ENCODE measurements at places on chromosomes 3 and 15.
A peak's percentile ranks its signal among the peaks of the same experiment; 100 is the strongest.

GRCh38 chr3:188209740-188210139, 55.8 kb downstream of the LPP start:
- no peak for DNase-seq

DNA sequence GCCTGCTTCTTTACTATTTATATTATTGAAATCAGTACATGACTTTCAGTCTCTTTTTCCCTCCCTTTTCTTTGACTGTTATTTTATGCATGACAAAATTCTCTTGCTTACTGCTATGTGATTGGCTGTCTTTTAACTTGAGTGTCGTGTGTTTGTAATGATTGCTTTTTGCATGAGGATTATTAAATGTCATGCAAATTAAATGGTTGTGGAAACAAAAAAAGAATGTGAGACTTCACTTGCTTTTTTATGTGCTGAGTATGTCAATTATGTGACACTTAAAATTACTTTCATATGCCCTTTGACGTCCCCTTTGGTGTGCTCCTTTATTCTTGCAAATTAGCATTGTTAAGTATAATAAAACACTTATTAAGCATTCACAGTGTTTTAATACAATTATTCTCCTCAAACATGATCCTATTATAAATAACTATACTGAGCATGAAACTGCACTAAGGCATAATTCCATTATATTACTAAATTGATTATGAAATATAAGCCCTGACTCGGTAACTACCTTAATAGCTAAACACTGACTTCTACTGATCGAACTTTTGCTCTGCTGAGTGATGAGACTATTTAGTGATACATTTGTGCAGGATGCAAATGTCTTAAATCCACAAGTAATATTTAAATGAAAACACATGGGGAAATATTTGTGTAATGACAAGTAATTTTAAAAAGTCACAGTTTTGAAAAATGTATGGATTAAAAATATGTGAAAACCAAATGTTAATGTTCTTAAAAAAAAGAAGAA, 401.7 kb downstream of the NLGN1 start:
- no peak for DNase-seq

DNA sequence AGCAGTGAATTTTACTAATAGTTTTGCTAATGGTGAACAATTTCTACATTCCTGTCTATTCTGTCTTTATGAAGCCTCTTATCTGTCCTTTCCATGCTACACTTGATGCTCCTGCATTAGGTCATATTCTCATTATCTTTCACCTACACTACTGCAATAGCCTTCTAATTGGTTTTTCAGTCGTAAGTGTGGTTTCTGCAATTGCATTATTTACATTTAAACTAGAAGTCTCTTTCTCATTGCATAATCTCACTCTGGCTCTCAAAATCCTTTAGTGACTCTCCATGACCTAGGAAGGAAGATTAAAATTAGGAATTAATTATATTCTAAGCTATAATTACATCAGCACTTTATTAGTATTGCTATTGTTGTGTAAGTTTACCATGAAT, 686.5 kb downstream of the IGSF11 start:
- no peak for DNase-seq

GRCh38 chr3:53109190-53109589, 21.0 kb downstream of the RFT1 start:
- no peak for DNase-seq

- no peak for DNase-seq
Measured at GRCh38 chr15:83919319-83919830, 265.5 kb downstream of the ADAMTSL3 start.

DNA sequence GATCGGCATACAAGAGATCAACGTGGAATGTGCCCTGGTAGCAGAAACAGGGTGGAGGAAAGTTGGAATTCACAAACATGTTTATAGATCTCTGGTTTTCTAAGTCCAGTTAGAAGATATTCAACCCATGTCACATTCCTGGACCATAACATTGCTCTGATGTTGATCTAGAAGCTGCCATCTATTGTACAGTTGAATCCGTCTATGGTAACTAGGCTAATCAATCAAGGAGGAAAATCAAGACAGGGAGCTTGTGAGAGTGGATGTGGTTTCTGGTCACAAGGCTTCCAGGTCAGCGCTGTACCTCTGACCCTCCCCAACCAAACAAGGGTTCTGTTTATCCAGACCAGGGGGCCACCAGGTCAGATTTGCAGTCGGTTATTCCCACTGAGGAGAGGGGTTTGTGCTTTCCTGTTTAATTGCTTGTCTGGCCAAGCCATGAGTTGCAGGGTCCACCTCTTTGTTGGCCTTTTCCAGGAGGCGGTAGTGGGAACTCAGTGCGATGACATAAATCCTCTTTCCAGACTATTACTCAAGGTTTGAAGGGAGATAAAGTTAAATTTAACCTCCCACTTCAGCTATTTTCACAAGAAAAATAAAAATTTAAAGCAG, 130.3 kb downstream of the SLCO3A1 start:
- DNase-seq: no peak

GRCh38 chr3:31800436-31800835, 180.6 kb downstream of the OSBPL10 start:
- DNase-seq: no peak

GRCh38 chr3:100455841-100456550, 36.4 kb upstream of the TMEM45A start:
- DNase-seq: no peak

DNA sequence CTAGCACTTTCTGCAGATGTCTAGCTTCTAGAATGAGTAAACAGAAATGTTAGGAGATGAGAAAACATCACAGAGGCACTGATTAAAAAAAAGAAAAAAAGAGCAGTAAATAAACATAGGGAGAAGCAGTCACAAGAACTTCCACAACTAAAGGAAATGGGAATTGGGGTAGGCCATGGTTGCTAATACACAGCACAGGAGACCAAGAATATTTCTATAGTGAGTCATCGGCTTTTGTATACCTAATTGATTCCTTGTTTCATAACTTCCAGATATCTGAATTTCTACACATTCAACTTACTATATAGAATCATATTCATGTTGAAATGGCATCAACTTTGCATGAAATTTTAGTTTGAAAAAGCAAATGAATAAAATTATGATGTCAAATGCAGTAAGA, 47.3 kb upstream of the TCF12 start:
- peak; percentile 30 for DNase-seq

DNA sequence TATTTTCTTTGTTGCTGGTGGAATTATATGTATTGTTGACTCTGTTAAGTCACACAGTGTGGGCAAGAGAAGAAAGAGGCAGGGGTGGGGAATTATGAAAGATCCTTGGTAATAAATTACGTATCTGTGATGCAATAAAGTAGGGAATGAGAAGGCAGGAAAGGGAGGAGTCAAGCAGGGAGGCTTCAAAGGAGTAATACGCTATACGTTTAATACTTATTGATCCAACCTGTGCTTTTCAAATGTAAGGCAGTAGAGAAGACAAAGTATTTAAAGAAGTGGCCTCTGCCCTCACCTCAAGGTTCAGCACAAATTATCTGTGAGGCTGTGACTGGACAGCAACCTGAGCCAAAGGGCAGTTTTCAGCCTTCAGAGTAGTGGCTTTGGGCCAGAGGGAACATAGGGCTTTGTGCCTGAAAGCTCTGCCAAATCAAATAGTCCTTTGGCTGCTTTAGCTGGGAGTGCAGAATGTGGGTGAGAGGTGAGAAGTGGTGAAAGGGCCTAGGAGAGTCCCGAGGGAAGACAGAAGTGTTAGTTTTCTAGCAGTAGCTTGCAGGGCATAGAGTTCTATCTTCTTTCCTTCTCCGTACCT, 1.2 kb upstream of the PLIN1 start:
- DNase-seq: no peak

DNA sequence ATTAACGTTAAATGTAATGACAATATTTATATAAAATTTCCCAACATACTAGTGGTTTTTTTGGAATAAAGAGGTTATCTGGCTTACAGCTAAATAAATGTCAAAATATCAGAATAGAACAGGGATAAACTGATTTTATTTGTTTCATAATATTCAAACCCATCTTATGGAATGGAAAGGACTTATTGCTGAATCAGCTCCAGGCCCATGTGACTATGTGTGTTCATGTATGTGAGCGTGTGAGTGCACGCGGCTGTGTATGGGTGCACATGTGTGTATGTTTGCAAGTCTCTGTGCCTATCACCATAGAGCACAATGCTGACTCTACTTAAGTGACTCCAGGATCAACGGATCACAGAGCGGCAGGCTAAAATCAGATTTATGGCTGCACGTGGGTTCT, 392.3 kb upstream of the GRM7 start:
- no peak for DNase-seq

GRCh38 chr15:61835496-61836106, 224.6 kb downstream of the VPS13C start:
- peak; percentile 88 for DNase-seq

- no peak for DNase-seq
Measured at GRCh38 chr3:161171113-161171512, 50.0 kb upstream of the NMD3 start.

DNA sequence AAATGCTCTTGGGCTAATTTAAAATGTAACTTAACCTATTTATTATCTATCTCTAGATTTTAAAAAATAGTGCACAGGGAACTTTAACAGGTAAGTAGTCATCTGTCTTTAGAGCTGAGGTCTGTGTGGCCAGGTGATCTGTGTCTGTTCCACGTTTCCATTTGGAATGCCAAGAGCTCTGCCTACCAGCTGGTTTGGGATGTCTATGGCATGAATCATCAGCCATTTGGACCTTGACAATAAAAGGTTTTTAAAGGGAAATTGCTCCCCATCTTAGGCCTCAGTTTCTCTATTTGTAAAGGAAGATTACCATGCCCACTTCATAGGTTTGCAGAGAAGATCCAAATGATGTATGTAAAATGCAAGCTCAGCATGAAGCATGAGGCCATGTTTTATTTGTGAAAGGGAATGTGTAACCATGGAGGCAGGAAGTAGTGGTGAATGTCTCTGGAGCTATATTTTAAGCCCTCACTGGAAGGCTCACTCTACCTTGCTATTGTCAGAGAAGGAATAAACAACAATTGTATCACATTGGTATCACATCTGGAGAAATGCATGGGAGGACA, 548.1 kb upstream of the LMCD1 start:
- no peak for DNase-seq

DNA sequence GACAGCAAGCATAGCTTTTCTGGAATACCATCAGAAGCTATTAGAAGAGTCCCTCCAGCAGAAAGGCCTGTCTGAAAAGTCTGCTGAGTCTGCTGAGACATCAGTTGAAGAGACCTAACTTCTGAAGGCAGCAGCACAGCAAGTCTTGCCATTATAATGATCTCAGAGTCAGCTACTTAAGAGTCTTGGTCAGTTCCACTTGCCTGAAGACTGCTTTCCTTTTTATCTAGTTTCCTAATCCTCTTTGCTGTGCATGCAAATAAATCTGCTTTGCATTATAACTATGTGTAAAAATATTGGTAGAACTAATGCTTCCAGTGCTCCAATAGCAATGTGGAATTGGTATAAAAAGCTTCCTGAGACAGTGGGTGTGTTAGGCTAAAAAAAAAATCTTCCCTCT, 34.9 kb upstream of the CPOX start:
- DNase-seq: no peak

DNA sequence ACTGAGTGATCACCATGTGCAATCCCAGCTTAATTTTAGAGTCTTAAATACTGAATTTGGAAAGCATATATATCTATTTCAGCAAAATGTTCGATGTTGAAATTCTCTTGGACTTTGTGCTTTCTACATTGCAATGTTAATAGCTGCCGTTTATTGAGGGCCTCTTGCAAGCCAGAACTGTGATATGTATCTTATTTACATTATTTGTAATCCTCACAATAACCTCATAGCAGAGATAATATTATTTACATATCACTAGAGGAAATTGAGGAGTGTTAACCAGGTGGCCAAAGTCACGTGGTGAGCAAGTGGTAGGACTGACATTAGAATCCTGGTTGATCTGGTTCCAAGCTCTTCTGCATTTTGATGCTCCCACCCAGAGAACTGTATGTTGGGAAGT, 254.1 kb downstream of the SLC9A9 start:
- no peak for DNase-seq

DNA sequence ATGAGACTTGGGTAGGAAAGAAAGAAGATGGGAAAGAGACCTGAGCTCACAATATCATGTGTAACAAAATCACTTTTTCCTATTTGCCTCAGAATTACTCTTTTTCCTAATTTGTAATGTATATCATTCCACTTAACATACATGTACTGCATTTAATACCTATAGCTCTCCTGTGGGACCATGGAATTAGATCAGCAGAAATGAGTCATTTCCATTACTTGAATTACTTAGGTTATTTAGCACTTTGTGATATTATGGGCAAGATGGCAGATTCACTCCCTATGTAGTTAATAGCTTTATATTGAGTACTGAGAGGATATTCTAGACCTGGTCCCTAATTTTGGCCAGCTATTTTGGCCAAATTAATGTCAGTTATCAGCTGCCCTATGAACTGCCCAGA, 70.5 kb downstream of the ZNF609 start:
- DNase-seq: no peak

GRCh38 chr3:8472549-8472948, 29.1 kb upstream of the LMCD1 start:
- no peak for DNase-seq

DNA sequence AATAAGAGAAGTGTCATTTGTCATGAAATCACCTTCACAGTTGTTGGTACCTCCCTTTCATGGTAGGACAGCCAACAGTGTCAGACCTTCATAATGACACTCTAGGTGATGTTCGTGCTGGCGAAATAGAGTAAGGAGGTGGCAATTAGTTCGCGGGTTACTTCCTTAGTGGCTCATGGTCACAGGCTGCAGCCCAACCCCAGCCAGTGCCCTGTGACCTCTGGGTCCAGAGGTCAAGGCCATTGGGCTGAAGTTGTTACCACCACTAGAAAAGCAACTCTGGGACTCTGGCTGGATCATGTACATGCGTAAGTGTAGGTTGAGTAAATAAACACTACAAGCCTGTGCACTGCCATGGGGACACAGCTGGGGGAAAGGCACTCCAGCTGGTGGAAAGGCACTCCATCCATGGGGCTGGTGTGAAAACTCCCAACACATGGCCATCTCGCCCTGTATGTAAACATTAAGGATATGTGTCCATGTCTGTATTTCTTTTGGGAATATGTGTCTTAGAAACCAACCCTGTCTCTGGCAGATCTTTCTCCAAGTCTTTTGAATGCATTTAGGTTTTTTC, 106.7 kb downstream of the RYK start:
- DNase-seq: no peak

GRCh38 chr15:69787791-69788190, 309.9 kb downstream of the TLE3 start:
- no peak for DNase-seq

DNA sequence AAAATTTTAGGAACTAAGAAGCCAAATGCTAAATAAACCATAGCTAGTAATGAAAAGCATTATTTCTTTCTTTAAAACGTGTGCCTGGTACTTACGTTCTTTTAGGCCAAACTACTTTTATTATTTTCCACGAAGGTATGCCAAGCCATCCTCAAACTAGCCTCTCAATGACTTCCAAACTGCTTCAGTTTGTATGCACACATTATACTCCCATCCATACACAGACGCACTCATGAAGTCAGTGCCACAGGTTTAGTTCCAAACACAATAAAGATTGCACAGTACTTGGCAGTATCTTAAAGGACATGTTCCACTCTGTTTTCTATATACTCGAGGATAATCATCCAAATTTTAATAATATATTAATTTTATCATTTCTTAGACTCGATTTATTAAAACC, 609.2 kb upstream of the ZNF385D start:
- no peak for DNase-seq

- no peak for DNase-seq
Measured at GRCh38 chr3:189165092-189165612, 6.6 kb upstream of the TPRG1 start.

Measured in eye (tissue), 1 donor.